ENCODE measurements at places on chromosomes 5 and 9.

DNA sequence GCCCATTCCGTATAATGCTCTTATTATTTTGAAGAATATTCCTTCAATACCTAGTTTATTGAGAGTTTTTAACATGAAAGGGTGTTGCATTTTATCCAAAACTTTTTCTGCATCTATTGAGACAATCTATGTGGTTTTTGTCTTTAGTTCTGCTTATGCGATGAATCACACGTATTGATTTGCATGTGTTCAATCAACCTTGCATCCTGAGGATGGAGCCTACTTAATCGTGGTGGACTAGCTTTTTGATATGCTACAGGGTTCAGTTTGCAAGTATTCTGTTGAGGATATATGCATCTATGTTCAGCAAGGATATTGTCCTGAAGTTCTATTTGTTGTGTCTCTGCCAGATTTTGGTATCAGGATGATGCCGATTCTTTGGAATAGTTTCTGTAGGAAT lies 1070.3 kb upstream of the CDH18 start:
- no peak for DNase-seq

DNA sequence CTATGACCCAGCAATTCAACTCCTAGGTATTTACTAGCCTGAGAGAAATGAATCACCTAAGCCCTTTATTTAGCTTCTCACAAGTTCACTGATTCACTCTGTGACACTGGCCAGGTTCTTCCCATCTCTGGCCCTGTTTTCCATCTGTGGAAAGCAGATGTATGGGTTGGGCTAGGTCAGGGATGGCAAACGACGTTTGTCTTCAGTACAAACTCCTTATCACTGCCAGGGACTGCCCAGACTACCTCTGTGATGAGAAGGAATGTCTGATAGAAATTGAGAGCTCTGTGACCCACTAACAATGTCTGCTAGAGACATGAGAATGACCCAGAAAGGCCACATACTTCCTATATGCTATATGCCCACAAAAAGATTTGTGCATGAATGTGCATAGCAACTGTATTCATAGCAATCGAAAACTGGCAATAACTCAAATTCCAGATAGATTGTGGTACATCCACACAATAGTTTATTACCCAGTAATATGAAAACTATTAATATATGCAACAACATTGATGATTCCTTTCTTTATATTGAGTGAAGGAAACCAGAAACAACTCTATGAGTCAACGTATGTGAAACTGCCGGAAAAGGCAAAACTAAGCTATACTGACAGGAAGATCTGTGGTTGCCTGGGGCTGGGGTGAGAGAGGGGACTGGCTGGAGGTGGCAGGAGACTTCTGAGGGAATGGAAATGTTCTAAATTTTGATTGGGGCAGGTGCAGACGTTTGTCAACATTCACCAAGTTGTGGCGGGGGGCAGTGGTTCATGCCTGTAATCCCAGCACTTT lies 32.0 kb upstream of the ADAM19 start:
- DNase-seq: no peak

DNA sequence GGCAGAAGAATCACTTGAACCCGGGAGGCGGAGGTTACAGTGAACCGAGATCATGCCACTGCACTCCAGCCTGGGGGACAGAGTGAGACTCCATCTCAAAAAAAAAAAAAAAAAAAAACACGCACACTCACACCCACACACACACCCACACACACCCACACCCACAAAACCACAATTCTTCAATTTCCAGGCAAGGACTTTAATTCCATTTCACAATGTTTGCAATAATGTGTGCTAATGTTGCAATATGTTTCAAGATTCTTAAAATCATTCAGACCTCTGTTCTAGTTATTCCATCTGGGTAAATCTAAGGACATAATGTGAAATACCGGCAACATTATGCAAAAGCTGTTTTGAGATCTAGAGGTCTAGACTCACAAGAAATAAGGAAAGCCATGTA lies 28.3 kb downstream of the CCDC69 start:
- no peak for DNase-seq

GRCh38 chr5:151357097-151357496 lies 9.7 kb upstream of the SLC36A2 start:
- DNase-seq: no peak
